ENCODE measurements at places on chromosomes 12 and 14. TPM values are rescaled to one million over a fixed set of nuclear protein-coding genes. Genes with fewer than 3 reads are reported as not detected.
A peak's percentile ranks its signal among the peaks of the same experiment; 100 is the strongest.

Gene SNX6
- polyA plus RNA-seq = 62.9 TPM

DNA sequence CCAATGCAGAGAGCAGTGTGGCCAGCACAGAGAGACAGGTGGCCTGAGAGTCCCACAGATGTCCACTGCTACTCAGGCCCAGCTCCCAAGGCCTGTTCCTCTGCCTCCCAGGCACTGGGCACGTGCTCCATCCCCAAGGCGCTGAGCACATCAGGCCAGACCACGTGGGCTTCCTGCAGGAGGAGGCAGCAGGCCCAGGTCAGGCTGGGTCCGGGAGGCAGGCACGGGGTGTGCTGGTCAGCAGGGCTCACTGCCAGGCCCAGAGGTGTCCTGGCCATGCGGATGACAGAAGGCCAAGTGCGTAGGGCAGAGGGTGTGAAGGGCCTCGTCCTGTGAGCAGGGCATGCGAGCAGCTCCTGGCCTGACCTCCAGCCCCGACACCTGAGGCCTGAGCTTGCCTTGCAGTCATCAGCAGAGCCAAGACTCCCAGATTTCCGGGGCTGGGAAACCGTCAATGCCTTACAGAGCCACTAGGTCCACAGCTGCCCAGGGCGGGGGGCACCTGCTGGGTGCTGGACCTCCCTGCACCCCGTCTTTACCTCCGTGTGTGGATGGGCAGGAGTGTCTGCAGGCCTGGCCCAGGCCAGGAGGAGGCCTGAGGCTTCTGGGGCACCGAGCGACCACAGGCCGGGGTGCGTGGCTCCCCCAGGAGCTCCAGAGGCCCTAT lies 14.9 kb downstream of the TRMT61A start:
- DNase-seq = no peak

DNA sequence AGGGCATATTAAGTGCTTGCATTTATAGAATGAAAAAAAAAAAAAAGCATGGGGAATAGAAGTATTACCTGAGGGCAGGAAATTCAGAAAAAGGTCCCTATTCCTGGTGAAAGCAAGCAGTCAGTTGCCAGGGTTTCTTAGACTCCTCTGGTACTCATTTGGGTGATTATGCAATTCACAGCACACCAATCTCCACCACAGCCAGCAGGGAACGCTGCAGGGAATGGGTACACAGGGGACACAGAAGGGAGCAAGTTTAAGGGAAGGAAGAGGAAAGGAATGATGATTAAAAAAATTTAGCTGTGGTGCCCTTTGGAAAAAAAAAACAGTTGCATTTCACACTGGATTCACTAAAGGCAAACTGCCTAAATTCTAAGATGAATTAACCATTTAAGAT lies 14.2 kb downstream of the BLTP3B start:
- no peak for DNase-seq

DNA sequence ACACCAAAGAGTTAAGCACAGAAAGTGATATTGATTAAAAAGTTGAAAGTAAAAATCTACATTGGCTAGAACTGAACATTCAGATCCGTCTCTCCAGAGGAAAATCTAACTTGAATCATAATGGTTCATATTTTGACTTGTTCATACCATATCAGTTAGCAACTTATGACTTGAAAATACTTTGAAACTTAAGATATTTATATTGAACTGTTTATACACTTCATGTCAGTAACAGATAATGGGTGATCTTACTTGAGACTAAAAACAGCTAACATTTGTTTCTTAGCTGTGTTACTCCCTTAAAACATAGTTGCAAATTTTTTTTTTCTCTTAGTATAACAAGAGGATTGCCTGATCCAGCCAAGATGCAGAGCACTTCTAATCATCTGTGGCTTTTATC lies 3.6 kb downstream of the TBK1 start:
- no peak for DNase-seq

GRCh38 chr14:88793259-88793625 lies 489 bp upstream of the EML5 start:
- DNase-seq = no peak

- peak; percentile 46 for DNase-seq
Observed at GRCh38 chr14:69242311-69243224, 17.4 kb upstream of the GALNT16 start.

DNA sequence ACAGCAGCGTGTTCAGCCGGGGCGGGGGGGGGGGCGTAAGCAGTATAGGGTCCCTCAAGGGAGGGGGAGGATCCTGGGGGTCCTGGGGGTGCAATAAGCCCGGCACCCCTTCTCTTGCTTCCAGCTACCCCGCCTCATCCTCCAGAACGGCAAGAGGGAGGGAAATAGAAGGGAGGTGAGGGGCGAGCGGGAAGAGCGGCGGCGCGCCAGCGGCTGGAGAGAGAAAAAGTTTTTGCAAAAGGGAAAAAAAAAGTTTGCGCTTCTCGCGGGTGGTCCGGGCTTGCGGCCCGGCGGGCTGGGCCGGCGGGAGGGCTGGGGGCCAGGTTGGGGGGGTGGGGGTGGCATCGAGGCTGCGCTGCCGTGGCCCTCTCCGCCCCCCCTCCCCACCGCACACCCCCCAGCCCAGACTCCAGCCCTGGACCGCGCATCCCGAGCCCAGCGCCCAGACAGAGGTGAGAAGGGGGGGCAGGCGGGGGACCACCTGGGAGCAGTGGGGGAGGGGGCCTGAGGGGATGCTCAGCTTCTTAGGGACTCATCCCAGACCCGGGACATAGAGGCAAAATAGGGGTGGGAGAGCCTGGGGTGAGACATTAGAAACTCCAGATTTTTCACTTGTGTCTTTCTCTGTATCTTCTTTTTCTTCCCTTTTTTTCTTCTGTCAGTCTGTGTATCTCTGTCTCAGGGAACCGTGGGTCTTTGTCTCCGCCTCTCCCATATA lies at the start of gene GLI1:
Gene GLI1 (plus strand): TSS at position 36 of the 718 bp plus-strand sequence. CDS start 3,907 bp downstream, outside the sequence.
- no peak for DNase-seq

DNA sequence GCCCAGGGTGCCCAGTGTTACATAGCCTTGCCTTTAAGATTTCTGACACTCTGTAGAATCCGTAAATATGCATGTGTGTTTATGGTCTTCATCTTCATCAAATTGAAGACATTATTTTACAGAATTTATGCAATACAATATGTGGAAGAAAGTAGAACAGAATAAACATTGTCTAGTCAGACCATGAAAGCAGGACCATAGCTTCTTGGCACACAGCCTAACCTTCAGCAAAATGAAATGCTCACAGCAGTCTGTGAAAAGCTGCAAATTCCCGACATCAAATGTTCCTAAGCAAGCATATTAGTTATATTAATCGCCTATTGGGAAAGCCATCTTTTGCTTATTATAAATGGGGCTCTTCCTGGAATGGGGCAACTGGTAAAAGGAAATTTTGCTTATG lies 111.3 kb upstream of the GARIN2 start:
- no peak for DNase-seq

DNA sequence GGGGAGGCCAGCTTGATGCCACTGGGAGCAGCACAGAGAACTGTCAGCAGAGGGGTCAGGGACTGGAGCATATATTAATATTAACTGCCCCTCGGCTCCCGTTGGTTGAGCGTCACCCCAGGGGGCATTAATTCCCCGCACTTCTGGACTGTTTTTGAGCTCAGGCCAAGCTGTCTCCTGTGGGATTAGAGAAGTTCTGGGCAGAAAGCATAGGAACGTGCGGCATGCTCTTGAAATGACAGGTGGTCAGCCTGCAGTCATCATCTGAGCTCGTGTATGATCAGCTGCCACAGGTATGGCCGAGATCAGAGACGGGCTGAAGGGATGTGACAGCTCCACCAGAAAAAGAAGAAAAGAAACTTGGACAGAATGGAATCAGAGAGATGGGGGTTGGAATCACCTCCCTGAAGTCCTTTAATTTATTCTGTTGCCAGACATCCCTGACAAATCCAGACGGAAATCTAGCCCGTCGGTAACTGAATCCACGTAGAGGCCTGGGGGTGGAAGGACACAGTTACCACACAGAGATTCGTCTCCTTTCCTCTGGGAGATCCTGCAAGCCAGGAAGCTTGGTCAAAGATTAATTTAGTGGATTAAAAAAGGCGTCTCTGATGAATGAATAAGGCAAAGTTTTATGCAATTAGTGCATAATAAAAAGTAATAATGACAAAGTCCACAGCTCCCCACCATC lies 23.6 kb downstream of the NR1H4 start:
- no peak for DNase-seq

Gene CTSG
- 4.8 TPM for polyA plus RNA-seq

Gene KRT85
- 0.59 TPM for polyA plus RNA-seq

Gene EFS
- polyA plus RNA-seq = 5.2 TPM

DNA sequence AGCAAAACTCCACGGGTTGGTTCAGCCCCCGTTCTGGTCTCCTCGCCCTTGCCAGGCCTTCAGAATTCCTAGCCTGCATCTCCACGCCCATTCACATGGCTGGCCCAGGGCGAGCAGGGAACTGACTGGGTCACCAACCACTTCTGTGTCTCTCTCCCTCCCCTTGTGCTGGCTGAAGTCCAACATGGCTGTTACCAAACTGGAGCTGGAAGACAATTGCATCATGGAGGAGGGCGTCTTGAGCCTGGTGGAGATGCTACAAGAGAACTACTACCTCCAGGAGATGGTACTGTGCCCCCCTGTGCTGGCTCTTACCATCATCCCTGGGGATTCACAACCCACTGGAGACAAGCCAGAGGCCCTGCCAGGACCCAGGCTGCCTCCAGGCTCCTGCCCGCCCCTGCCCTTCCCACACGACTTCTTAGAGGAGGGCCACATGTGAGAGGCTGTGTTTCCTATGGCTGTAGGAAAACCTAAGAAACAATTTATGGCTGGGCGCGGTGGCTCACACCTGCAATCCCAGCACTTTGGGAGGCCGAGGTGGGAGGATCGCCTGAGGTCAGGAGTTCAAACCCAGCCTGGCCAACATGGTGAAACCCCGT lies 9.9 kb downstream of the LRRC74A start:
- no peak for DNase-seq

Gene OR6C1
- polyA plus RNA-seq = not detected

- no peak for DNase-seq
Observed at GRCh38 chr14:74836251-74836960, 39.5 kb downstream of the PROX2 start.

- DNase-seq = no peak
Observed at GRCh38 chr14:57492859-57493258, 798 bp downstream of the CCDC198 start.

DNA sequence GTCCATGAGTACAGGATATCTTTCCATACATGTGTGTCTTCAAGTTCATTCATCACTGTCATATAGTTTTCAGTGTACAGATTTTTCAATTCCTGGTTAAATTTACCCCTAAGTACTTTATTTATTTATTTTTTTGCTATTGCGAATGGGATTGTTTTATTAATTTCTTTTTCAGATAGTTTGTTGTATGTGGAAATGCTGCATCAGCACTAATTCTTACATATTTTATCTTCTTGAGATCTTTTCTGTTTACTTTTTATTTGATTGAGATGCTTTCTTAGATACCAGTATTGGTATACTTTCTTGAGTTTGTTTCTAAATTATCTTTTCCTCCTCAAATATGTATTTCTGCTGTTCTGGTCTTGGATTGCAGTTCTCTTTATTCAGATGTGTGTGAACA lies 148.9 kb downstream of the RGS6 start:
- no peak for DNase-seq

GRCh38 chr12:57888409-57889157 lies 42.1 kb upstream of the CTDSP2 start:
- DNase-seq = no peak

GRCh38 chr14:98910061-98910460 lies 361.9 kb downstream of the BCL11B start:
- no peak for DNase-seq

Gene LIN7A
- polyA plus RNA-seq = 0.57 TPM

DNA sequence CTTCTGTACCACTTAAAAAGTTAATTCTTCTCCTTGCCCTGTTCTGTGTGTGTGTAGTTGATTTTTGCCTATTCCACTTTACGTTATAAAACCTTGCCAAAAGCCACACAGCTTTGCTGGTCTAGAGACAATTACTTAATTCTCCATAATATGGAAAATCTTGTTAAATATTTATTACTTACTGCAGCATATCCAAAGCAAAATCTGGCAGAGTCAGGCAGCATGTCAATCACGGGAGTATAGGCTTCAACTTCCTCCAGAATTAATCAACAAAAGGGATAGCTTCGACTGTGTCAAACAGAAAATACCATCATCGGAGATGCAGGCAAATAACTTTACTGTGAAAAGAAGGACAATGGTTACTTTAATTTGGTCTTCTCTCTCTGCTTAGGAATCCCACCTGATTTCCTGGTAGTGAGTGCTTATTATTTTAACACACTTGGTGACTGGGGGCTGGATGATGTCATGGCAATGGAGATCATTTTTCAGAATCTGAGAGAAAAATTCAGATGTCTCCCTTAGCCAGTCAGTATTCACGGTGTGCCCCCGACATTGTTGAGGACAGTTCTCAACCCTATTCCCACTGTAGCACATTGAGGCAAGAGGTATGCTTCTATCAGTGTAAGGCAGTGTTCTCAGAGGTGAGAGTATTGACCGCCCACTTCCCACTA lies 3.7 kb upstream of the MSRB3 start:
- no peak for DNase-seq

Gene CIROP
- 0.07 TPM for polyA plus RNA-seq

GRCh38 chr12:19220852-19221466 lies 91.4 kb downstream of the PLEKHA5 start:
- no peak for DNase-seq

DNA sequence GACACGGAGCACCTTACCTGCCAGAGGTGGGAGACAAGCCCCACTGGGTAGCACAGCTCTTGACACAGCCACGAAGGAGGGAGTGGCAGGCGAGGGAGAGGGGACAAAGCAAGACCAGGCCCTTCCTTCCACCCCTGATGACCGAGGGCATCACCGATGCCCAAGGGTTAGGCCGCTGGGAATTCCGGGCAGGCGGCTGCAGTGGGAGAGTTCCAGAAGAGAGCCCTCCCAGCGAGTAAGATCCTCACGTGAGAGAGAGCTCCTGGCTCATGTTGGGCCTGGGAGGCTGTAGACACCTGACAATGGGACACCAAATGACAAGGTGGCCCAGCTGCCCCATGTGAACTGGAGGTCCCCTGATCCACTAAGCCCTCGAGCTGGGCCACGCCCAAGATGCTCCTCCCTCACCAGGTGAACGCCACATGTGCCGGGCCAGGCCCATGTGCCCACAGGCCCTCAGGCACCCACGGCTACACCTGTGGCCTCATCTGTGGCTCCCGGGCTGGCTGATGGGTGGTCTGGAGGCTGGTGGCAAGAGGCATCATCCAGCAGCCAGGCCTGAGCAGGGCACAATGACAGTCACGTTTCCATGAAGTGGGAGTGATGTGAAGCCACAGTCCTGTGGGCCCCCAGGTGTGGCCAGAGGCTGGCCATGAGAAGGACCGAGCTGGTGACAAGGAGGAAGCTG lies 32.1 kb upstream of the C14orf180 start:
- no peak for DNase-seq

All from thymus (tissue), 14 donors.